ENCODE measurements at places on chromosomes 11 and 22.

GRCh38 chr11:128498721-128499245 lies 88.6 kb downstream of the ETS1 start:
- no peak for DNase-seq

DNA sequence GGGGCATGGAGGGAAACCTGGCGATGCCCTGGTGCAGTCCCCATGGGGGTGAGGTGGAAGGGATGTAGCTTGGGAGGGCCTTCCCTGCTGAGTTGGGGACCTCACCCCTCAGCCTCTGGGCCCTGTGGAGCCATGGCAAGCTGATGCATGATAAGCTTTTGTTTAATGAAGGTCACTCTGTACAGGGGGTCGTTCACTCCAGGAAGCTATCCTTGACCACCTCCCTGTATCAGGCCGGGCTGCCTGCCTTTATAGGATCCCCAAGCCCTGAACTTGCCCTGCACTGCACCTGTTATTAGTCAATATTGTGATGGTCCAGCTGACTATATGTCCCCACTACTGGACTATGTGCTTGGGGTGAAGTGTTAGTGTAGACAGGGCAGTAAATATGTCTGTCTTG lies 49.7 kb upstream of the MYEOV start:
- DNase-seq = no peak

DNA sequence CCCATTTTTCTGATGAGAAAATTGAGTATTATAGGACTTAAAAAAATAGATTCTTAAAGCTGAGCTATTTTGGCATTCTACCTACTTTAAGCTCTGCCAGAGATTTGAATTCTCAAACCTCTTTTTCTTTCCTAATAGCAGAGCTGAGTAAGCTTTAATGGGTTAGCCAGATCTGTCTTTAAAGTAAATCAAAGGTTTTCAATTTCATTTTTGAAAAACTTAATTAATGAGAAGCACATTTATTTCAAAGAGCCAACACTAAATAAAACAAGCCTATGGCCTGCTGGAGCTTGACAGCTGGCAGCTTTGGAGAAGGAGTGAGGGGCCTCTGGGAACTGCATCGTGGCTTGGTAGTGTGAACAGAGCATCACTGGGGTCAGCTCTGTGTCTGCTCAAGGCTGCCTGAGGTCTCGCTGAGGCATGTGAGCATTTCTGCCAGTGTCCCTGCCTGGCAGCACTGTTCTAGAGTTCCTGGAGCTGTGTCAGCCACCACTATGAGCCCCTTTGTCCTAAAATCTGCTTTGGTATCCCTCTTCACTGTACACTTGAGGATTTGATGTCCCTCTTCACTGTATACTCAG lies 50.4 kb upstream of the PRSS23 start:
- DNase-seq = no peak

DNA sequence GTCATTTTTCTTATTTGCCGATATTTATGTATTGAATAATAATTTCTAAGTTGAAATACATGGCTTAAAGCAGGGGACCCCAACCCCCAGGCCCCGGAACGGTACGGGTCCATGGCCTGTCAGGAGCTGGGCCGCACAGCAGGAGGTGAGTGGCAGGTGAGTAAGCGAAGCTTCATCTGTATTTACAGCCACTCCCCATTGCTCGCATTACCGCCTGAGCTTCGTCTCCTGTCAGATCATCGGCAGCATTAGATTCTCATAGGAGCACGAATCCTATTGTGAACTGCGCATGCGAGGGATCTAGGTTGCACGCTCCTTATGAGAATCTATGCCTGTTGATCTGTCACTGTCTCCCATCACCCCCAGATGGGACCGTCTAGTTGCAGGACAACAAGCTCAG lies 4.5 kb downstream of the ZMAT5 start:
- DNase-seq = no peak

Data from activated T-cell treated with anti-CD3 and anti-CD28 coated beads, Interleukin-2, amount 50 U/mL, for 48 hours (primary cell).